Substantia nigra (tissue), 51 donors: ENCODE measurements at places on chromosomes 12 and 14.

- no peak for DNase-seq
Measured at GRCh38 chr14:69038455-69039287, 59.6 kb upstream of the ACTN1 start.

GRCh38 chr12:95141310-95141709 is 67.9 kb upstream of the NR2C1 start:
- DNase-seq = no peak

DNA sequence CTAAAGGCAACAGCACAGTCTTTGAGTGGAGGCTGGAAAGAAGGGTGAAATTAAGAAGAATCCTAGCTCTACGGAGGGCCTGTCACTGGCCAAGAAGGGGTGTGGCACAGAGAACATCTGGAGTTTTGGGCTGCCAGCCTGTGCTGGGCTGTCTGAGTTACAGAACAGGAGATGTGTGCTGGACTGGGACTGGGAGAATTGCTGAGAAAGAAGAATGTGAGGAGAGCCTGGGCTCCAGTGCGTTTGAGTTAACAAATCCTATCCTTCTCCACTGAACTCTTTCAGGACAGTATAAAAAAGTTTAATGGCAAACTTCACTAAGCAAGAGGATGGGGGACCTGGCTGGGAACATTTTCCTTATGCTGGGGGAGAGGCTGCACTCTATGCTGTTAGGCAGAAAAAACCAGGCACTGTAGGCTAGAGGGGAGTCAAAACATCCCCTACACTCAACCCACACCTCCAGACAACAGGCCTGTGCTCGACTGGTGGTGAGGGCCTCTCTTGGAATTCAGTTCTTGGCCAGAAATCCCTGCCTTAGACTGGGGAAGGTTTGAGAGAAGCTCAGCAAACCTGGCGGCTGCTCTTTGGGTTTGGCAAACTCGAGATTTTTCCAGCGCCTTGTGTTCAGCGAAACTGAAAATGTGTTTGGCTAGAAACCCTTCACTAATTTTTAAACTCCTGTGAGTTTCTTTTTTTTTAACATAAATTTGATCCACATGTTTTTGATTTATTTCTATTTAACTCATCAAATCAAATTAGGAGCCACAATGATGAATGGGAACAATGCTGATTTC is 217.3 kb downstream of the MON2 start:
- DNase-seq = no peak

DNA sequence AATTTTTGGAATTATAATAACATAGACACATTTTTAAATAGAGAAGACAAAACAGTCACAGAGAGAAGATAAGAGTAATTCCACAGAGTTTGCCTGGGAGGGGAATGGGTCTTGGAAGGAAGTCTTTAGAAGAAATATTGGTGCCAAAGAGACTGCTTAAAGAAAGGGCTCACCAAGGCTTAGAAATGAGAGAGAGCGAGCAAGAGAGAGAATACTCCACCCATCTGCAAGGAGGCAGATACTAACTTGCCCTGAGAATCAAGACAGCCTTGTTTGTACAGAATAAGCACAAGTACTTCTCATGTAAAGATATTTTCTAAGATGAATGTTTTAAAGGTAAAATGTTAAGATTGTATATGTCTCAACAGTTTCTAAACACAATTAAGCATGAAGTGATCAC is 165.5 kb downstream of the SLC38A4 start:
- DNase-seq = no peak

DNA sequence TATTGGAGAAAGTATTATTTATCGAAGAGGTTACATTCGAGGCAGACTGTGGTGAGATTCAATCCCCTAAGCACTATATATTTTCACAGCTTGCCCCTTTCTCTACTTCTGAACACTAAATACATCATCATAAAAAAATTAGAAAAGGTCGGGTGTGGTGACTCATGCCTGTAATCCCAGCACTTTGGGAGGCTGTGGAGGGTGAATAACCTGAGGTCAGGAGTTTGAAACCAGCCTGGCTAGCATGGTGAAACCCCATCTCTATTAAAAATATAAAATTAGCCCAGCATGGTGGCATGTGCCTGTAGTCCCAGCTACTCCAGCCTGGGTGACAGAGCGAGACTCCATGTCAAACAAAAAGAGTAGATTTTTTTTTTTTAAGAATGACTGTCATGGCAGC is 70.6 kb upstream of the MYF6 start:
- DNase-seq = no peak

- no peak for DNase-seq
Measured at GRCh38 chr14:89267656-89268055, 149.4 kb downstream of the FOXN3 start.

DNA sequence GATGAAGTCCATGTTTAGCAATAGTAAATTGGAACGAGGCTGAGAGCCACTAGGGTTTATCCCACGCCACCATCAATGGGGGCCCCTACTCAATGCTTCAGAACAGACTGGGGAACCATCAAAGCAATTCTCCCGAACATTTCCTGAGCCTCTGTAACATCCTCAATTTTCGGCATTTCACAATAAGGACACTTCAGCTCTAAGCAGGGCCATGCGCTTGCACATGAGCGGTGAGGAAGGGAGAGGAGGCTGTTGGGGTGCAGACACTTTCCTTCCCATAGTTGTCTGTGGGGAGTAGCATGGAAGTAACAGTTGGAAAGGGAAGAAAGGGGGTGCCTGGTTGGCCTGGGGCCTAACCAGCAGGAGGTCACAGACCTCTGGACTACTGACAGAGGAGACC is 129.9 kb upstream of the PRMT8 start:
- DNase-seq = no peak

DNA sequence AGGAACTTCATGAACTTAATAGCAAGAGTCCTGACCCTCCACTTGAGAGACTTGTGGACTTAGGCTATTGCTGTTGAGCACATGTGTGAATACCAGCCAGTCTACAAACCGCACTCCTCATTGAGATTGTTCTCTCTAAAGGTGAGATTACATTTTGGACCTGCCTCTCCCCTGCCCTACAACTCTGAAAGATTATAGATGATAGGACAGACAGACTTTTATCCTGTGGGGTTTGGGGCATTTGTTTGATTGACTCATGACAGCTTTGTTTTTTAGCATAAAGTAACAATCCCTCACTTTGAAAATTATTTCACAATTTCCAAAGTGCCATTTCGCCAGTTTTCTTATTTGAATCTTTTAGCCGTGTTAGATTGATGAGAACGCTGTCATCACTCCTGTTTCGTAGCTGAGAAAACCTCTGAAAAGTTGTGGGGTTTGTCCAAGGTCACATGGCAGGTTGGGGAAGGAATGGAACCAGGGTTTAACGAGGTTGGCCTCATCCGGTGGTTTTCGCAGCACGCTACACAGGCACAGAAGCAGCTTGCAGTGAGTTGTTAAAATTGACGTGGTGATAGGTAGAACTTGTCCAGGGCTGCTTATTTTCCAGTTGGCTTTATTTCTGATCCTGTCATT is 836 bp downstream of the EVL start:
- no peak for DNase-seq

GRCh38 chr14:102840771-102841528 is 63.7 kb downstream of the TRAF3 start:
- DNase-seq = no peak

DNA sequence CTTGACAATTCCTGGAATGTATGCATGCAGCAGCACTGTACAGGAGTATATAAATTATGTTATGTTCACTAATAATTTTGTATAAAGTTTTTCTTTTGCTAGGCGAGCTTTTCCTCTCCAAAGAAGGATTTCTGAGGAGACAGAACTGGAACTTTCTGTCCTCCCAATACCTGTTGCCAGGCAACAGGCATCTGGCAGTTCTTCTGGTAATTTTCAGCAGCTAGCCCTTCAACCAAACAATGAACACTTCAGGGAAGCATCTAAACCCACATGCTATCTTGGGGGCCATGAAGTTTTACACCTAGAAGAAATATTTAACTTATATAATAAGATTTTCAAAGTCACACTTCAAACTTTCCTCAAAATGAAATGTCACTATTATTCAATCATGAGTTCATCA is 162.9 kb upstream of the SYT10 start:
- no peak for DNase-seq

GRCh38 chr14:51079489-51079888 is 15.4 kb downstream of the TRIM9 start:
- no peak for DNase-seq

DNA sequence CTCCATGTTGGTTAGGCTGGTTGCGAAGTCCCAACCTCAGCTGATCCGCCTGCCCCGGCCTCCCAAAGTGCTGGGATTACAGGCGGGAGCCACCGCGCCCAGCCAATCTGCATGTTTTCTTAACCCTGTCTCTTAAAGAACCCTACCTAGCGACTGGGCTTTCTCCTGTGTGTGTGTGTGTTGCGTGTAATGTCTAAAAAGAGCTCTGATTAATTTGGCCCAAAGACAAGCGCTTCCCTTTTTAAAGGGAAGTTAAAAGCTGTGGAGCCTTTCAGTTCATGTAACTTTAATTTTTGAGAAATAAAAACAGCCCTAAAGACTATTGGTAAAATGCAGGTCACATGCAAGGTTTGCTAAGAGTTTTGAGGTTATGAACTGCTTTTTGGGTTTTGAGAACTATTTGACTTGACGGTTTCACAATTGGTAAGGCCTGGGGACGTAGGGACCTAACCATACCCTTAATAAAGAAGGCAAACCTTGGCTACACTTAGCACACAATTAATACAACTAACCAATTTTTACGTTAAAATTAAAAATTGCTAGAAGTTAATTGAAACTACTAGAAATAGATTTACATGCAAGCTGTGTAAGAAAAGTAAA is 103.2 kb downstream of the KCNMB4 start:
- no peak for DNase-seq

DNA sequence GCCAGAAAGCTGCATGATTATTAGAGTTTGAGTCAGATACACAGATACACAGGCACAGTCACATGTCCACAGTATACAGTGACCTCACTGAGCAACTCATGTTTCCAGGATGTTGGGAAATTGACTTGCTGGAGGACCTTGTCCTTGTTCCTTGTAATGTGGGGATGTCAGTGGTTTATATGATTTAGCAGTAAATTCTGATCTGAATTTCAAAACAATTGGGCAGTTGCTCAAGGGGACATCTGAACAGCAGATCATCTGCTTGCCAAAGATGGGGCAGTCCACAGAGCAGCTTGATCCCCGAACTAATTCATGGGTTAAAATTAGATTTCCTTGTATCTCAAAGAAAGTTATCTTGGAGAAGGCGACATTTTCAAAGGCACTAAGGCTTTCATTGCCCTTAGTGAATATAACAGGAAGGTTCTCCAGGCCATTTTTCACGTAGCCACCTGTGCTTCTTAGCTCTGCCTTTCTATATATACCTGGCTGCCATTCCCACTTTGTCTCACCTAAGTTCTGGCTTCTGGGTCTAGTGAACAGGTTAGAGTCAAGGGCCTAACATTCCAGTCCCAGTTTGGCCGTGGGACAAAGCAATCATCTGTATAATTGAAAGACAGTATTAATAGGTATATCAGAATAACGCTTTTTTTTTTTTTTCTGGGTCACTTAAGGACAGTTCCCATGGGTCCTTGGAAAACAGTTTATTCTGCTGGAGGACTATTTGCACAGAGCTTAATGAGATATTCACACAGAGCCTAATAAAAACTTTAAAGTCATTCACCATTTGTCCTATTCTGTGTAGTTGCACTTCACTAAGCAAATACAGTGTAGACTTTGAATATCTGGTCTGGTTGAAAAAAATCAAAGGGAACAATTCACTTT is 64.9 kb upstream of the STRN3 start:
- no peak for DNase-seq

DNA sequence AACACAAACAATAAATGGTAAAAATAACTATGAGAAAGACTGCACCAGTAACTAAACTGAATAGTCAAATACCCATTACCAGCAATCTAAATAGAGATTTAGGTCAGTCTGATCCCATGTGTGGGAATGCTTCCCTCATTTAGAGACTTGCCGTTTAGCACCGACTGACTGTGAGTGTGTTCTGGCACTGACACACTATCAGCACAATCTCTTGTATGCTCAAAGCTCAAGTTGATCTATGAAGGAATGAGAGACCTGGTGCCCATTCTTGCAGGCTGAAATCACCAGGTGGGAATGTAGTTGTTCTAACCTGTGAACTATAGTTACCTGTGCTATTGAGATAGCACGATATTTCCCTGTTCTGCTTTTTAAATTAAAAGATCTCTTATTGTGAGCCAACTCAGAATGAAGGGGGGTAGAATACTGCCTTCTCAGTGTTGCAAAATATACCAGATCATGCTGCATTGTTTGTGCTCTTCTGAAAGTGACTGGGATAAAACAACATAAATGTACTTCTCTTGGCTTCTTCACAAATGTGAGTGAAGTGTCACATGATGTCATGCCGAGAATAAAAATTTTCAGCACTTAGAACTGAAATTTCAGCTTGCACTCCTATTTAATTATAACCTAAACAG is 99.6 kb downstream of the LIN7A start:
- DNase-seq = no peak

DNA sequence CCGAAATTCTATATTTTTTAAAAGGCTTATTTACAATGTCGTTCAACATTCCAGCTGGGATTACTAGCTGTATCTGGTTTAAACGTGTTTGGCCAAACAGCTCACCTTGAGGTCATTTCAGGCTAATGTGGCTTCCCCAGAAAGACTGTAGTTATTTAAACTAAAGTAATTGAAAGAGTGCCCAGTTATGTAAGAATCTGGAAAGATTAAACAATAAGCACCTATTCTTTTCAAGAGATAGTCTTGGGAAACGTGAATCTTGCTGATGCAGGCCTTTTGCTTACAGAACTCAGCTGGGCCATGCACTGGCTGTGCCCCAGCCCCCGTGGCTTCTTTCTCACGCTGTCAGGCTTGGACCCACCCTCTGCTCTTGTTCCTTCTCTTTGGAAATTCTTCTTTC is 24.4 kb downstream of the GLRX5 start:
- no peak for DNase-seq

DNA sequence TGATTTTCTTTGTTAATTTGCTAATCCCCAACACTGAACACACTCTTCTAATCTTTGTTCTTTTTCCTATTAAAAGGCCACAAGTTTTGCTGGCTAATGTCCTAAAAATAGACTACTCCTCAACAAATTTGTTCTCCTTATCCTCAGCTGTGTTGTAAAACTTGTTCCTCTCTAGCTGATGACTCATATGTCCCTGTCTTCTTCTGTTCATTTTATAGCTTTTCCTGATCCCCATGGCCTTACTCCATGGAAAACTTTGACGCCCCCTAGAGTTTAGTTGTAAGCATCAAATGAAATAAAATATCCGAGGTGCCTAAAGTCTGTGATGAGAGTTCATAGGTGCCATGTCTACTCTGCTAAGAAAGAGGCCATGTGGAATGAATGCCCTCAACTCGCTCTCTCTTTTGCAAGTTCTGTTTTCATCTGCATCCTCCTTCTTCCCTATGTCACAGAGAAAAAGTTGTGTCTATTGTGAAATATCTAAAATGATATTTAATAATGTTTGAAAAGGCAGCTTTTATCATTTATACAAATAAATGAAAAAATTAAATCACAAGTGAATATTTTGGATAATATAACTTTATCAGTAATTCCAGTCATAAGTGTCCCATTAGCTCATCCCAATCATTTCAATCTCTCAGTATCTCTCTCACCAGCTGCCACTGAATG is 237.9 kb downstream of the IPO8 start:
- no peak for DNase-seq

DNA sequence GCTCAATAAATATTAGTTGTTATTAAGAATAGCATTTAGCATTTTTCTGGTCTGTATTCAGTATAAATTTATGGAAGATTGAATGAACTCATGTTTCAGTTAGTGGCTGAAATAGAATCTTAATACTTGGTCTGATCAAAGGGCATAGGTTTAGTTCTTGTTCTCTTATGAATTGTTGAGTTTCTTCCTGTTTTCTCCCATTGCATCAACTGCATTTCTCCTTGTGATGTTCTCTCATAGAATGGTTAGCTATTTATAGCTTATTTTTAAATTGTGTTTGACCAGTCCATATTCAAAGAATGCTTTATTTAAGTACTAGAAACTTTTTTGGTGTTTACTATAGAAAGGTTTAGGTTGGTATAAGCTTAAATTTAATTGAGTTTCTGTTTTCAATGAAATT is 29.8 kb downstream of the APAF1 start:
- DNase-seq = no peak
